ENCODE measurements at places on chromosomes 4 and X.

DNA sequence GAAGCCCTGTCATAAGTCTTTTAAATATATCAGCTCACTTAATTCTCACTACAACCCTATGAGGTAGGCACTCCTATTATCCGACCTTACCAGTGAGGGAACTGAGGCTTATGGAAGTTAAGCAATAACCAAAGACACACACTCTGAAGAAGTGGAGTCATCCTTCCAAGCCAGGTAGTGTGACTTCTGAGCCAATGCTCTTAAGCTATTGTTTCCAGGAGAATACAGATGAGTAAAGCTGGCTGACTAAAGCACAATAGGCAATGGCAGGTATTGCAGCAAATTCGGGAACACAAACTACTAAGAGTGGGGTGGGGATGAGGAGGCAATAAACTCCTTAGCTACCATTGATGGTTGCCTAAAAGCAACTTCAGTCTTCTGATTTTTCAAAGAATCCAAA lies 81.8 kb upstream of the KIT start:
- DNase-seq: no peak

DNA sequence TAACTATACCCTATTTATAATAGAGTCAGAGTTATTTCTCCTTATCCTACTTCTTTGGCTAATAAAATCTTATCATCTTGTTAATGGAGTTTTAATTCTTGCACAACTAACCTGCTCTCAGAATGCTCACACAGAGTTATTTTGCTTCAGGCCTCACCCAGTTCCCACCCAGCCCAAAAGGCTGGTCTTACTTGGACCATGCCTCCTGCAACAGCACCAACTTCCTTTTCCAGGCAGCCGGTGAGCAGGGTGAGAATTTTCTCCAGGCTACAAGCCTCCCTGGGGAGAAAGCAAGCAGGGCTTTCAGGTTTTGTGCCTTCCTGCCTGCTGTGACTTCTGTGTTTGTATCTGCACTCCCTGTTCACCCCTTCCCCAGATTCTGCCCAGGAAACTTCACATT lies 29.1 kb upstream of the BANK1 start:
- DNase-seq: no peak

- DNase-seq: no peak
These were observed 124.9 kb upstream of the POF1B start for GRCh38 chrX:85504381-85504780.

- no peak for DNase-seq
These were observed 88.4 kb upstream of the SLC34A2 start for GRCh38 chr4:25567253-25567652.

- no peak for DNase-seq
These were observed 58.9 kb upstream of the PROM1 start for GRCh38 chr4:16142598-16143310.

DNA sequence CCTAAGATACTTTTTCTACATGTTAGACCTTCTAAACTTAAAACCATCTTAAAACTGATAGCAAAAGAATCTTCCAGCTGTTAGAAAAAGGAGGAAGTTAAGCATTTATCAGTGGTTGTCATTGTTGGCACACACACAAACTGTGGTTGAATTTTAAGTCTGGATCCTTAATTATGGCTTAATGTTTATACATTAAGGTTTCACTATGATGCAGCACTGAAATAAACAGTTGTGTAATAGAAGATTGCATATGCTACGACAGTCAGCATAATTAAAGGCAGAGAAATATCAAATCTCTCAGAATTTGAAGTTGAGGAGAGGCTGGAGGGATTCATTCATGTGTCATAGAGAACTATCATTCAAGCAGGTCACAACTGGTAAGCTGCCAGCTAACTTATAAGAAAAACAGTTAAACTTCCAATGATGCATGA lies 32.3 kb downstream of the ADGRA3 start:
- no peak for DNase-seq

DNA sequence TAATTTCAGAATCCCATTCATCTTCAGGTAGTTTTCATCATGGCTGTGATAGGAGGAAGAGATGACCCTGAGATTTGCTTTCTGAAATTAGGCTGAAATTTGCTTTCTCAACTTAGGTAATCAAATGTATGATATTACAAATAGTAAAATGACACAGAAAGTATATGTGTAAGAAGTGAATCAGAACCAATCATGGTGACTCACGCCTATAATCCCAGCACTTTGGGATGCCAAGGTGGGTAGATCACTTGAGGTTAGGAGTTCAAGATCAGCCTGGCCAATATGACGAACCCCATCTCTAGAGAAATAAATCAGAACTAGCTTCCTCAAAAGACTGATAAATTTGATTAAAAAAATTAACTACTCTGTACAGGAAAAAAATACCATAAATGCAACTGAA lies 555.4 kb downstream of the STPG2 start:
- DNase-seq: no peak

- no peak for DNase-seq
These were observed 49.0 kb downstream of the NIPAL1 start for GRCh38 chr4:48065587-48066052.

DNA sequence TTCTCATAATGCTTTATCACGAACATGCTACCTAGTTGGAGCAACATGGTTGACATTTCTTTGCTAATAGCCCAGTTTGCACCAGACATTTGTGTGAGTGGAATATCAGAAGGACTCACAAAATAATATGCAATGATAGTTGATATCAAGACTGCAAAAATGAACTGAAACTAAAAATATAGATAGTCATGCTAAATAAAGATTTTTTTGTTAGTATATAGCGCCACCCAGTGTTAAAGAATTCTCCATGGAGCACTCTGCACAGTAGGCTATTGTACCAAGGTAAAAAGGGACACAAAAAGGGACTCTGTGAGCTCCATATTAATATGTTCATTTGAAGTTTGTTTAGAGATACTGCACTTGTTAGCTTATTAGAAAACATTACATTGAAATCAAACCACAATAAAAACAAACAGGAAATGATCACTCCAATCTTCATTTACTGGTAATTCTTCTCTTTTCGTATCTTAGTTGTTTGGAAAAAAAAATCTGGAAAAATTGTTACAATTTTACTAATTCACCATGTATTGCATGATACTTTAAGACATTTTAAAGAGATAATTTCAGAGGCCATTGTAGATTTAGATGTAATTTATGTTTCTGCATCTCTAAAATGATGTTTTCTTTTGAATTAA lies 1509.6 kb downstream of the ADGRL3 start:
- no peak for DNase-seq

DNA sequence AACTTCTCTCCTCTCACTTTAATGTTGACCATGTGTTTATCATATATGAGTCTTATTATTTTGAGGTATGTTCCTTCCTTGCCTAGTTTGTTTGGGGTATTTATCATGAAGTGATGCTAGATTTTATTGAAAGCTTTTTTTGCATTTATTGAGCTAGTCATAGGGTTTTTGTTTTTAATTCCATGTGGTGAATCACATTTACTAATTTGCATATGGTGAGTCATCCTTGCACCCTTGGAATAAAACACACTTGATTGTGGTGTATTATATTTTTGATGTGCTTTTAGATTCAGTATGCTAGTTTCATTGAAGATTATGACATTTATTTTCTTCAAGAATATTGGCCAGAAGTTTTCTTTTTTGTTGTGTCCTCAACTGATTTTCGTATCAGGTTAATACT lies 464.6 kb downstream of the PCDH18 start:
- DNase-seq: no peak

- DNase-seq: no peak
These were observed 218.5 kb upstream of the ANKRD50 start for GRCh38 chr4:124931050-124931449.

- DNase-seq: no peak
These were observed 35.9 kb upstream of the GRPEL1 start for GRCh38 chr4:7103607-7104365.

DNA sequence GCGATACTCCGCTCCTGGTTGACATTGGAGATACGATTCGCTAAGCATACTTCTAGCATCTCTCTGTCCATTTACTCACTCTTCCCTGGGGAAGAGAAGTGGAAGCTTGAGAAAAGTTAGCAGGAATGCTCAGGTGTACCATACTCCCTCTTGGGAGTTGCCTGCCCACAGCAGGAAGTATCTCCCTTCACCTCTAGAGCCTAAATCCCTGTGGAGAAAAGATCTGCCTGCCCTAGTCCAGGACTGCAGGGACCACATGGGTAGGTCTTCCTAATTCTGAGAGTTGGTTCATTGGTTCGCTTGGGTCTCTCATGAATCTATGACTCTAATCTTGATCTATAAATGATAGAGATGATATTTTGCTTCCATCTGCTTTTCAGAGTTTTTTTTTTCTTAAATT lies 26.3 kb upstream of the MAPK10 start:
- no peak for DNase-seq

DNA sequence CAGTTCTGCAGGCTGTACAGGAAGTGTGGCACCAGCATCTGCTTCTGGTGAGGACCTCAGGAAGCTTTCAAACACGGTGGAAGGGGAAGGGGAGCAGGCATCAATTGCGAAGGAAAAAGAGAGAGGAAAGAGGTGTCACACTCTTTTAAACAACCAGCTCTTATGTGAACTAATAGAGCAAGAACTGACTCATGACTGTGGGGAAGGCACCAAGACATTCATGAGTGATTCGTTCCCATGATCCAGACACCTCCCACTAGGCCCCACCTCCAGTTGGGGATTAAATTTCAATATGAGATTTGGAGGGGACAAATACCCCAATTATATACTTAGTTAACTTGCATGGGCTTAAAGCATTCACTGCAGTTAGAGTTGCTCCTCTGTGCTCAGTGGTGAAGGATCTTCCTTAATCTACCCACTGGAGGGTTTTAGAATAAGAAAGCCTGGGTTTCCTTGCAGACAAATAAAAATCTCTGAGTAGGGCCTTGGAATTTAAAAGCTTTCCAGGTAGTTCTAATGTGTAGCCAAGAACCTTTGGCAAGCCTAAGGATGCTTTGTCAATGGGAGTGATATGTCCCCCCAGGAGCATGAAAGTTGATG lies 60.0 kb downstream of the SYNPO2 start:
- no peak for DNase-seq

- no peak for DNase-seq
These were observed 98.1 kb downstream of the DCTD start for GRCh38 chr4:182818926-182819730.

DNA sequence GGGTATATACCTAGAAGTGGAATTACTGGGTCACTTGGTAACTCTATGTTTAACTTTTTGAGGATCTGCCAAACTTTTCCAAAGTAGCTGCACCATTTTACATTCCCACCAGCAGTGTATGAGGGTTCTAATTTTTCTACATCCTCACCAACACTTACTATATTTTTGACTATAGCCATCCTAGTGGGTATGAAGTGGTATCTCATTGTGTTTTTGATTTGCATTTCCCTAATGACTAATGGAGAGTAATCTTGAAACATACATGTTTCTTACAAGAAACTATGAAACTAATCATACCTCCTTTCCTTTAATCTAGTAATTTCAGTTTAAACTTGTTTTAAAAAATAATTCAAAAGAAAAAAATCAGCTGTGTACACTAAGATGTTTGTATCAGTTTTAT lies 17.9 kb downstream of the BCLAF3 start:
- DNase-seq: no peak

DNA sequence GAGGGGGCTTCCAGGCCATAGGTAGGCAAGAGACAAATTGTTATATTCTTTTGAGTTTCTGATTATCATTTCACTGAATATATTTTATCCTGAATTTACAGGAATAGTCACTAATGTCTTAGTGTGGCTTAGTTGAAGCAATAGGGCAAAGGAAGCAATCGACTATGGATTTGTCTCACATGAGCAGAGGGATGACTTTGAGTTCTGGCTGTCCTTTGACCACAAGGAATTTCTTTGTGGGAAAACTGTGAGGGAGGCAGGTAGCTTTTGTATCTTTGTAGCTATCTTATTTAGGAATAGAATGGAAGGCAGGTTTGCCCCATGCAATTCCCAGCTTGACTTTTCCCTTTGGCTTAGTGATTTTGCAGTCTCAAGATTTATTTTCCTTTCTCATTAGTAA lies 207.3 kb upstream of the ANXA10 start:
- DNase-seq: no peak

DNA sequence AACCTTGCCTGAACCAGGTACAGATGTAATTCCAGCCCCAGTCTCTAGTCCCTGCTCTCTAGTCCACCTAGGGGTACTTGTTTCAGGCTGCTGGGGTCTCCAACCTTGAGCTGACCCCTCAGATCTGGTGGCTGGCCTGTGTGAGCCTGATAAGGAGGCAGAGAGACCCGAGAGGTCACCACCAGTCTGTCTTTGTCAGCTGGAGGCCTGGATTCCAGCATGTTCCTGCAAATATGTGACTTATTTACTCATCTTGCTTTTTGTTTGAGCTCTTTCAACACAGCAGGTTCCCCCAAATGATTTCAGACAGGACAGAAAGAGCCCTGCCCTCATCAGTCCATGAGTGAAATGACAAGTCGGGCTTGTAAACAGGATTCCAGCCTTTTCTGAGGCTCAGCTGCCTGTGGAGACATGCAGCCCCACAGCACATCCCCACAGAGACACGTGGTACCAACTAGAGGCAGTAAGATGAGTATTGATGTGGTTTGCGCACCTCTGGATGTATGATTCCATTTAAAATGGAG lies 37.5 kb upstream of the STK26 start:
- DNase-seq: no peak

DNA sequence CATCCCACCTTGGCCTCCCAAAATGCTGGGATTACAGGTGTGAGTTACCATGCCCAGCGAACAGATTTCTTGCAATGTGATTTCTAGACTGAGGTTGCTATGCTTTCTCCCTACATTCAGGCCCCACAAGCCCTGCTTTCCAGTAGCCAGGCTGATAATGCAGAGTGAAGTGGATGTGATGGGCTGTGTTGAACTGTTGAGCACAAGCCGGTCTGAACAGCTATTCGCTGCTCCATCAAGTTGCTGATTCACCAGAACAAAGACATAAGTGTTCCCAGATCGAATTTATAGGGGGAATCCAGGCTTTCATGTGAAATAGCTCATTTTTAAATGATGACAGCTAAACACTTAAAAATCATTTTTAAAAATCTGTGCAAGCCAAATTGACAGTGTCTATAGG lies 8.0 kb downstream of the NIPAL1 start:
- DNase-seq: no peak

DNA sequence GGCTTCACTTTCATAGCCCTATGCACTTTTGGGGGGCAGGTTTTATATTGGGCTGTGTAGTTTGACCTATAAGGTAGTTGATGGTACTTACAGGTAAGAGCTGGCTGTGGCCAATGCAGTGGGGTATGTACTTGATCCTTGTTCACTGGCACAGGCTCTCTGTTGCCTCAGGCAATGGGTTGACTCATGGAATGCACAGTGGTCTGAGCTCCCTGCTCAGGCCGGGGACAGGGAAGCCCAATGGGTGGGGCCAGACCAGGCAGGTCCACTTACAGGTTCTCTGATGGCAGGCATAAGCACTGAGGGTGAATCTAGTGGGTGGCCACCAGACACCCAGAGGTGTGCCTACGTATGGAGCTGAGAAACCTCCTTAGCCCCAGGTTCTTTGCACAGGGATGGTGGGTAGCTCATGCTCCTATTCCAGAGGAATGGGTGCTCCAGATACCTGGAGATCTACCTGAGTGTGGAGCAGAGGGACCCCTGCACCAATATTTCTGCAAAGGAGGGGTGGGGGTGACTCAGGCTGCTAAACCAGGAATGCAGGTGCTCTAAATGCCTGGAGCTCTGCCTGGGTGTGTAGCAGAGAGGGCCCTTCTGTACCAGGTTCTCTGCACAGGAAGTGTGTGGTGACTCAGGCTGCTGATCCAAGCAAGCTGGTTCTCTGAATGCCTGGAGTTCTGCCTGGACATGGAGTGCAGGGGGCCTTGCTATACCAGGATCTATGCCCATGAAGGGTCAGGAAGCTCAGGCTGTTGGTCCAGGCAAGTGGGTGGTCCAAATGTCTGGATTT lies 52.3 kb downstream of the IL1RAPL2 start:
- no peak for DNase-seq

All from natural killer cell (primary cell).